ENCODE measurements at places on chromosomes 4 and X.

DNA sequence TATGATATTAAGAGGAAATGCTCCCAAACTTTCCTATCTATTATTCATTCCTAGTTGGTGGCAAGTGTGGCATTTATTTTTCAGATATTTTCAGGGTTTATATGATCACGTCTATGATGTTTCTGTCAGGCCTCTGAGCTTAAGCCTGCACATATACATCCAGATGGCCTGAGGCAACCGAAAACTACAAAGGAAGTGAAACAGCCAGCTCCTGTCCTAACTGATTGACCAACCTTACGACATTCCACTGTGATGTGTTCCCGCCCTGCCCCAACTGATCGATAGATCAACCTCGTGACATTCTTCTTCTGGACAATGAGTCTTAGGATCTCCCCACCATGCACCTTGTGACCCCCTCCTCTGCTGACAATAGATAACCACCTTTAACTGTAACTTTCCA, 67.6 kb upstream of the CTSO start:
- DNase-seq: no peak

DNA sequence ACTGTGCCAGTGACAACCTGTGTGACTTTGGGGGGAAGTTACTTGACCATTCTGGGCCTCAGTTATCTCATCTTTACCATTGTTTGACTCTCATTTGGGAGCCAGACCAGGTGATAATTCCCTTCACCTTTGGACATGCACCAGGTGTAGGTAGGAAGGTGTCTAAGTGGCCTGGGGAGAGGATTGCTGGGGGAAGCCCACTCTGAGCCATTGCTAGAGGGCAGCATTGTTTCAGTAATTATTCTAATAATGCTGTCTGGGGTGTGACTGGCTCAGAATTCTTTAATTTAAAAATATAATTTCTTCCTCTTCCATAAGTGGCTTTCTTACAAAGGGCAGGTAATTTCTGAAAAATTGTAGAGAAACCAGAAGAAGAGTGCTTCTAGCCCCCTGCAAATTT, 104.3 kb downstream of the RTL9 start:
- DNase-seq: peak; percentile 3

GRCh38 chr4:53716471-53717063, 125.3 kb upstream of the LNX1 start:
- DNase-seq: no peak

DNA sequence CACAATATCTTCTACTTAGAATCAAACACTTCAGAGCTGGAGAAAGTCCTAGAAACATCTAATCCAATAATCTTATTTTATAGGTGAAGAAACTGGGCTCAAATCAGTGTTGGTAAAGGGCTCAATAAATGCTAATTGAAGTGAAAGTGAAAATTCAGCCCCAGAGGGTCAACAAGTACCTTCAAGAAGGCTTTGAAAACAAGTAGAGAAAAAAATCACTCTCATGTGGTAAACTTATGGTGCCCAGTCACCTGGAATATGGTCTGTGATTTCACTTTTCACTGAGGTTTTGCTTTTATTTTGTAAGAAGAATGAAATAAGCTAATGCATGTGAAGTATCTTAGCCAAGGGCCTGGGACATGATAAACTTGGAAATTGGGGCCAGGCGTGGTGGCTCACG, 29.1 kb upstream of the EIF4E start:
- DNase-seq: no peak

GRCh38 chr4:116952530-116953136, 132.7 kb downstream of the TRAM1L1 start:
- DNase-seq: no peak

GRCh38 chr4:78552389-78553042, 946 bp downstream of the ANXA3 start:
- peak; percentile 41 for DNase-seq

- DNase-seq: no peak
These were observed 108.8 kb downstream of the NHSL2 start for GRCh38 chrX:72019487-72019886.

DNA sequence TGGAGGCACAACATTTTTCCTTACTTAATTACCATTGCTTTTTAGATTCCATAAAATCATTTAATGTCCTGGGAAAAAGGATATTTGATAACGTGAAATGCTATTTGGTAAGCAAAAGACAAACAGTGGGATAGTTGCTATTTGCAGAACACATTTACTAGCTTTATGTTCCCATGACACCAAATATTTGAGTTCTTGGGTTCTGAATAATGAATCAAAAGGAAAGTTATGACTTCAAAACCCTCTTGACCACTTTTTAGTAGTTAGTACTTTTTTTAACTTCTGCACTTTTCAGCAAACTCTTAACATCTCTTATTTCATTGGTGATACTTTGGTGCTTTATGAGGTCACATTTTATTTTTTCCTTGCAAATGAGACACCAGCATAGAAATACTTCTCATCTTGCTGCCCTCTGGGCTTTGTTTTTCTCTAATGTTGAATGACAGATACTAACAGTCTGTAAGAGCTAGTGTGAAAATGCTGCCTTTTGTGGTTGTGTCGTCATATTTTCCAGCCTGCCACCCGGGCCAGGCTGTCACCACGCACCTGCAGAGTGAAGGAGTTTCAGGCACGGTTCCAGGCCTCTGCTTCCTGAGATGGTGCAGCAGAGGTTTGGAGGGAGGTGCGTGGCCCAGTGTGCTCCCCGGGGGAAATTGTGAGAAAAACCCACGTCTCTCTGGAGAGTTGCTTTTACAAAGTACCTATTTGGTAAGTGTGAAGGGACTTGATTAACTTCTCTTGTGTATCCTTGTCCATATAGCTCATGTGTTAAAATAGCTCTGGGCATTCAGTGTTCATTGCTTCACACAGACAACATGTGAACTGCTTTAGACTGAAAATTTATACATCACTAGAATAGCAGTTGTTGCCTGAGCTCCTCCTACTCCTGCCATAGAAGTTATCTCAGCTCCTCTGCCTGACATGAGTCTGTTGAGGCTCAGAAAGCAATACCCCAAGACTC, 34.7 kb downstream of the MSL3 start:
- DNase-seq: peak; percentile 30

DNA sequence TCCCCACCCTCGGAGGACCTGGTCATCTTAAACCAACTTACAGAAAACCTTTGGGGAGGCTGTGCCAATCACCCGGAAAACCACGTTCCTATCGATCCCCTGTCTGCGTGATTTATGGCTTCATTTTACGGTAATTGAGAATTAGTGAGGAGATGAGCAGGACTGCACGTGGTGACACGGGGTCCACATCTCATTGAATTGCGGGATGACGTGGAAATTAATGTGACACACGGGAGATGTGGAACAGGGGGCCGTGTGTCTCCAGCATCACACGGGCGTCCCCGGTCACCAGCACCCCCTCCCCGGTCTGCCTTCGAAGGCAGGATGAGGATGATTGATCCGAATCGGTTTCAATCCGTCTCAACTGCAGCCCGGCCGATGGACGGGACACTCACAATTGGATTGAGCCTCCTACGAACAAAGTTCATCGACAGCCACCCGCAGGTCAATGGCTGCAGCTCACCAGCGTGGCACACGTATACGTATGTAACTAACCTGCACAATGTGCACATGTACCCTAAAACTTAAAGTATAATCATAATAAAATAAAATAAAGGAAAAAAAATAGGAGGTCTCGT, 160.3 kb downstream of the SHOX start:
- DNase-seq: no peak

DNA sequence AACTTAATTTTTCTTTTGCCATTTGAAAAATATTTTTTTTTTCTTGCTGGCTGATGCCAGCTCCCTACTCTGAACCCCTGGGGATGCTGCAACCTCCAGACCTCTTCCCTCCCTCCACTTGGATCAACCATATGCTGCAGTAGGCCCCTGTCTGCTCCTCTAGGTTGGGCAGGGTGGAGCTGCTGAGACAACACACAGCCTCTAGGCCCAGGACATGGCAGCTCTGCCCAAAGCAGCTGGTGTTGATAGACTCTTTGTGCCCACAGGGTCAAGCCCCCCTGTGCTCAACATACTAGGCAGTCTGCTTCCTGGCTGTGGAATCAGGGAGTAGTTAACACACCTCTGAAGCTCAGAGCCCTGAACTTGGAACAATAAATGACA, 19.9 kb upstream of the CLNK start:
- DNase-seq: peak; percentile 26

DNA sequence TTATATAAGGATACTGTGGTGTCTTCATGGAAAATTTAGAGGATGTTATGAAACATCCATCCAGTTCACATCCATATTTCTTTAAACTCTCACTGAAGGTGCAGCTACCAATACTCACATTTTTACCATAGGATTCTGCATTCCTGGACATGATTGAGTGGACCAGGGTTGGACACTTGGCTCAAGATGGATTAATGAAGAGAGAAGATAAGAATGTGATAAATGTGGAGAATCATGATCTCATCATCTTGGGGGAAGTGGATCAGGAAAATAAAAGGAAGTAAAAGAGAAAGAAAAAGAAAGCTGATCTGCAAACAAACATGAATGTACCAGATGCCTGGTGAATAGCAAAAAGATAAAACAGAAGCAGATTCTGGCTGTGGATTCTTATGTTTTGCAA, 175.4 kb downstream of the NPFFR2 start:
- DNase-seq: no peak

- no peak for DNase-seq
These were observed 101.1 kb upstream of the RPL34 start for GRCh38 chr4:108519208-108519833.

Data from hematopoietic multipotent progenitor cell treated with erythropoietin and hydrocortisone succinate and interleukin-3 and kit ligand, for 4 days (in vitro differentiated cells).